ENCODE measurements at places on chromosomes 7 and 10. TPM values are rescaled to one million over a fixed set of nuclear protein-coding genes. Genes with fewer than 3 reads are reported as not detected.

Gene RARRES2
- 48.7 TPM for total RNA-seq

Gene TSPAN15
- total RNA-seq: 18.7 TPM

Gene NUDT13
- 40.4 TPM for total RNA-seq

Gene ADGRA1
- total RNA-seq: 0.43 TPM

Gene BICC1
- 1.3 TPM for total RNA-seq

Gene CPA4
- 495 TPM for total RNA-seq

Gene GPR26
- total RNA-seq: not detected

Gene SCIN
- not detected for total RNA-seq

Gene GALNT17
- not detected for total RNA-seq

Gene NPFFR1
- not detected for total RNA-seq

Gene RPEL1
- 0.17 TPM for total RNA-seq

Gene DPYSL4
- 18.4 TPM for total RNA-seq

Gene CPED1
- total RNA-seq: 18.4 TPM

Gene HTR7
- 0.12 TPM for total RNA-seq

Gene UCMA
- not detected for total RNA-seq

Gene CYP3A7
- total RNA-seq: not detected

Gene CHPF2
- total RNA-seq: 37.8 TPM

Gene ATOH7
- total RNA-seq: not detected

Gene MNX1
- 1.6 TPM for total RNA-seq

Gene GSTO2
- total RNA-seq: 0.38 TPM

Gene IRF5
- total RNA-seq: 17.4 TPM

Gene FOXI2
- total RNA-seq: not detected

Gene RGR
- not detected for total RNA-seq

Gene HMX2
- not detected for total RNA-seq

Gene STK31
- total RNA-seq: 0.07 TPM

Gene GRM8
- not detected for total RNA-seq

Gene UBTD1
- 37.6 TPM for total RNA-seq

Gene KCND2
- 0.53 TPM for total RNA-seq

Gene BTRC
- 10.3 TPM for total RNA-seq

Gene WEE2
- 0.05 TPM for total RNA-seq

Gene GOT1
- total RNA-seq: 33.6 TPM

Gene ACSL5
- 0.91 TPM for total RNA-seq
